ENCODE measurements at places on chromosomes 13 and 19.

DNA sequence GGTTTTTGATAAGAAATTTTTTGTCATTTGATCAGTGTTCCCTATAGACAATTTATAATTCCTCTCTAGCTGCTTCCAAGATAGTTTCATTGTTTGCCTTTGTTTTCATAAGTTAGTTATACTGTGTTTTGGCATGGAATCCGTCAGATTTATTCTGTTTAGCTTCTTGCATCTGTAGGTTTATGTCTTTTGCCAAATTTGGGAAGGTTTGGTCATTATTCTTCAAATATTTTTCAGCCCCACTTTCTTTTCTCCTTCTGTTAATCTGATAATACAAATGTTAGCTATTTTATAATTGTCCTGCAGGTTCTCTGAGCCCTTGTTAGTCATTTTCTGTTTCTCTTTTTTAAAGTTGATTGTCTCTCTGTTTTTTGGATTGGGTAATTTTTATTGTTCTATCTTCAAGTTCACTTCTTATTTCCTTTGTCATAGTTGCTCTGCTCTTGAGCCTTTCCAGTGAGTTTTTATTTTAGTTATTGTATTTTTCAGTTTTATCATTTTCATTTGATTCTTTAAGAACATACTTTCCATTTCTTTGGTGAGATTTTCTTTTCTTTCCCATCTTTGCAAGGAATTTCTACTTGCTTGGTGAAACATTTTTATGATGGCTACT, 5.9 kb upstream of the FCGBP start:
- no peak for DNase-seq

- DNase-seq, result no peak
These were observed 164.2 kb downstream of the ABCC4 start for GRCh38 chr13:95137096-95137495.

- no peak for DNase-seq
These were observed 5.6 kb downstream of the NDUFS7 start for GRCh38 chr19:1389033-1389940.

- no peak for DNase-seq
These were observed 77.5 kb downstream of the DLEU7 start for GRCh38 chr13:50766013-50766412.

GRCh38 chr19:1113030-1113985, 9.5 kb downstream of the GPX4 start:
- no peak for DNase-seq

- no peak for DNase-seq
These were observed 2.7 kb downstream of the PRKACA start for GRCh38 chr19:14114854-14115253.
